Stimulated activated CD8-positive, alpha-beta memory T cell treated with anti-CD3 and anti-CD28 coated beads, Interleukin-2, amount 100 ng/mL, for 1 hour (primary cell): ENCODE measurements at places on chromosomes 5 and 9.

DNA sequence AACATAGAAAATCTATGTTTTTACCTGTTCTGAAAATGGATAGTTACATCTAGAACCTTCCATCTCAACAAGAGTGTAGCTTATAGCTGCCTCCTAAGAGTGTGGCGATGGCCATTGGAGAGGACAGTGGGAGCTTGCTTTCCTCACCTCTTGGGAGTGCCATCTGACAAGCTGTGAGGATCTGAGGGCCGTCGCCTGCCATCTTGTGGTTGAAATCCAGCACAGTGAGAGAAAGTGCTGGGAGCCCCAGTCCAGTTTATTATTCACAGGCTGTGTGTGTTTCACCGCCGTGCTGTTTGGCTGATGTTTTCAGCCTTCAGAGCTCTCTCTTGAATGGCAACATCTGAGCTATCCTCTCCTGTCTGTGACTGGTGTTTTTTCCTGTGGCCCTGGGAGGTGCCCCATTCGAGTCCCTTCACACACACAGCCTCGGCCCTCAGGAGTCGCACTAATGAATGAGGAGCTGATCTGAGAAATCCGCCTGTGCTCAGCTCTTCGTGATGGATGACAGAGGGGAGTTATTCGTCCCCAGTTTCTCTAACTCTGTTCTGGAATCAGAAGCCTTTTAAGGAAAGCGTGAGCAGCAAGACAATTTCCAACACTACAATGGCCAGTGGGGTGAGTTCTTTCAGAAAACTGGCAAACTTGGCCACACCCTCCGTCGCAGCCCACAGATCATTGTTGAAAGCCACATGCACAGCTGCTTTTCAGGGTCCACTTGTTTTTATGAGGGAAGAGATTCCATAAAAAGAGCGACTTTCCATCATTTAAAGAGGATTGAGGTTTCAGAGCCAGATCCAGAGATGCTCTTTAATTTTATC is 170.3 kb downstream of the PDZD2 start:
- no peak for DNase-seq

- DNase-seq: no peak
Observed at GRCh38 chr9:92508018-92508820, 25.9 kb upstream of the ASPN start.

DNA sequence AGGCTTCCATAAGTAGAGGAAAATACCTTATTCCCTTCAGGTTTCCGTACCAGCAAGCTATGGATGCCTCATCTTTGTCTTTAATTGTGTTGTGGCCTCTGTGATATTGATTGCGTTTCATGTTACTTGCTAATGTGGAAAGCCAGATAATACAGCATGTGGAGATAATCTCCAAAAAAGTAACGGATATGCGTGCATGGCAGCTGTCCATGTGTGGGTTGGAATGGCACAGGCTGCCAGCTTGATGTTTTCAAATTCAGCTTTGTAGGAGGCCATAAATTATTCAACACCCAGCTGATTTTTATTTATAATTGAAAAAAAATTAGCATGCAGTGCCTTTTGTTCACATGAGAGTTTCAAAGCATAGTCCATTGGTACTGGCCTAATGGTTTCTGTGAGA is 144.9 kb downstream of the GIN1 start:
- DNase-seq: no peak

DNA sequence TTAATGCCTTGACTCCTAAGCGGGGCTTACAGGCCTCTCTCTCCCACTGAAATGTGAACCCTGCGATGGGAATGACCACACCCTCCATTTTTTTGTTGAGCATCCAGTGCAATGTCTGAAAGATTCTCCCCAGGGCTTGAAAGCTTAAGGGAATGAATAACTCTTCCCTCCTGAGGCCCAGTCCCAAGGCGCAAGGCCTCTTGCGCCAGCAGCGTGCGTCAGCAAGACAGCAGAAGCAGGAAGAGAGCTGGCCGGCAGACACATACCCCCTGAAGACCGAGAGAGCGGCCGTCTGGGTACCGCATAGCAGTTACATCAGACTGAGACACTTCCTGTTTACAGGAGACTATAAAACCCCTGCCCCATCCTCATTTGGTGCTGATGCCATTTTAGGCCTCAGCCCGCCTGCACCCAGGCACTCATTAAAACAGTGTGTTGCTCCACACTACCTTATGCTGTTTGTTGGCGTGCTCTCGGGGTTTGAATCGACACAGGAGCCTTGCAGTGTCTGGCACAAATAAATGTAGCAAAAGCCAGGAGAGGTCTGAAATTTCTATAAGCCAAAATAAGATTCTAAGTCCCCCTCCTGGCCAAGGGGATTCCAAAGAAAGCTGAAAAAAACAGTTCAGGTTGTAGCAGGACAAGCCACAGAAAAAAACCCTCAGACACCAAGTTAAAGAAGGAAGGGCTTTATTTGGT is 62.3 kb downstream of the GDNF start:
- no peak for DNase-seq

GRCh38 chr9:126515001-126515872 is 98.5 kb upstream of the LMX1B start:
- DNase-seq: no peak

DNA sequence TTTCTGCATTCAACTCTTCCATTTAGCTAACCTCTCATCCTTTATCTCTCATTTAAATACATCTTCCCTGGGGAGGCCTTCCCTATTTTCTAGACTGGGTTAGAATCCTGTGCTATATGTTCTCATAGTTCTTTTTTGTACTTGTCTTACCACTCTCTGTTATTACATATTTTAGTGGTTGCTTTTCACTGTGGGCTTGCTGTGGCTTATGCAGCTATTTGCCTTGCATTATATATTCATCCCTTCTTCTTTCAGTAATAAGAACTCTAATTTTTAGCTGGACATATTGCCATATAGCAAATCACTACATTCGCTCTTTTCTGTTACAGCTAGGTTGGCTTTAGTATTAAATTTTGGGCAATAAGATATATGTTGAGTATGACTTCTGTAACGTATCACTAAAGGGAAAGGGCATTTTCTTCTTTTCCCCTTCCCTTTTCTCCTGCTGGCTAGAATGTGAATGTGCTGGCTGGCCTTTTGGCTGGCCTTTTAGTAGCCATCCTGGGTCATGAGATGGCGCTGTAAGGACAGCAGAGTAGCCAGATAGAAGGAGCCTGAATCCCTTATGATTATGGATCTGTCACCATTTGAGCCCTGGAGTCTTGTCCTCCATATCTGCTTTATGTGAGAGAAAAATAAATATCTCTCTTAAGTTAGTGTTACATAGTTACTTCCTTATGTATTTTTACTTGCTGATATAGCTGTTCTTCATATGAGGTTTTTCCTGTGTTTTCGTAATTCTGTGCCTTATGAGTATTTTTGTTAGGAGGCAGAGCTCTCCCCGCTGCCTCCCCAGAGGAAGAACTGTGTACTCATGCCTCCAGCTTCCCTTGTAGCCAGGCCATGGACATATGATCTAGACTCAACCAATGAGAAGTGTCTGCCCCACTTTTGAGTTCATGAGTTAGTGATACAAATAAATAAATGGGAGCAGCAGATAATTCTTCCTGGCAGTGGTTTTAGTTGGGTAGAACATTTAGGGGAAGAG is 65.8 kb downstream of the NDUFAF2 start:
- no peak for DNase-seq

GRCh38 chr5:96868603-96869371 is 7.5 kb upstream of the ERAP2 start:
- no peak for DNase-seq
